Breast epithelium (tissue), 4 donors: ENCODE measurements at places on chromosomes 6 and 20.
A peak's percentile ranks its signal among the peaks of the same experiment; 100 is the strongest.

GRCh38 chr6:116020738-116021137, 40.0 kb downstream of the FRK start:
- no peak for DNase-seq
- no peak overlapping the region for H3K4me3 ChIP-seq
- no peaks in the 10 kb centered on the region for H3K27me3 ChIP-seq

- DNase-seq = no peak
- no peak overlapping the region for H3K4me3 ChIP-seq
- H3K4me1 ChIP-seq = no peaks in the 10 kb centered on the region
- H3K36me3 ChIP-seq = no peaks in the 10 kb centered on the region
- no peak overlapping the region for H3K27ac ChIP-seq
Observed at GRCh38 chr20:38609815-38610214, 8.2 kb downstream of the ARHGAP40 start.

DNA sequence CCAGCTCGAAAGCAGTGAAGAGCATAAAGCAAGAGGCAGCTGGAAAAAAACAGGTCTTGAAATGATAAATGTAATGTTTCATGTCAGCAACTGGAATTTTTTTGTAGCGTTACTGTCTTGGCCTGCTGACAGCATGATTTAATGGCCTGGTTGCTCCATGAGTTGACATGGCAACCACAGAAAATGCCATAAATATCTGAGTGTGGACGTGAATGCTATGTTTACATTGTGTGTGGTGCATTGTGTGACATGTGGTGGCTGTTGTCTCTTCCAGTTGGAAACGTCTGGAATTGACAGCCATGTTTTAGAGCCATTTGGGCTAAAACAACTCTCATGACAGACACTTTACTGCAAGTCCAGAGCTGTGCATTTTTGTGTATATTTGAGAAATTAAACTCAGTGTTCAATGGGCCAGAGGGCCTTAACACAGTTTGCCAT, 170.0 kb downstream of the FOXA2 start:
- H3K27ac ChIP-seq = no peak overlapping the region
- H3K4me1 ChIP-seq = no peaks in the 10 kb centered on the region
- DNase-seq = no peak
- no peak overlapping the region for H3K4me3 ChIP-seq
- no peaks in the 10 kb centered on the region for H3K36me3 ChIP-seq

- no peak for DNase-seq
- H3K27me3 ChIP-seq = no peaks in the 10 kb centered on the region
- H3K4me3 ChIP-seq = peak overlapping the region; percentile 91
- peak overlapping the region; percentile 59 for H3K27ac ChIP-seq
- H3K36me3 ChIP-seq = no peaks in the 10 kb centered on the region
Observed at GRCh38 chr6:97282238-97282725, 734 bp downstream of the MMS22L start.

GRCh38 chr6:35034411-35035191, 106.5 kb downstream of the TCP11 start:
- no peak for DNase-seq
- no peaks in the 10 kb centered on the region for H3K27me3 ChIP-seq
- H3K4me3 ChIP-seq = no peak overlapping the region

DNA sequence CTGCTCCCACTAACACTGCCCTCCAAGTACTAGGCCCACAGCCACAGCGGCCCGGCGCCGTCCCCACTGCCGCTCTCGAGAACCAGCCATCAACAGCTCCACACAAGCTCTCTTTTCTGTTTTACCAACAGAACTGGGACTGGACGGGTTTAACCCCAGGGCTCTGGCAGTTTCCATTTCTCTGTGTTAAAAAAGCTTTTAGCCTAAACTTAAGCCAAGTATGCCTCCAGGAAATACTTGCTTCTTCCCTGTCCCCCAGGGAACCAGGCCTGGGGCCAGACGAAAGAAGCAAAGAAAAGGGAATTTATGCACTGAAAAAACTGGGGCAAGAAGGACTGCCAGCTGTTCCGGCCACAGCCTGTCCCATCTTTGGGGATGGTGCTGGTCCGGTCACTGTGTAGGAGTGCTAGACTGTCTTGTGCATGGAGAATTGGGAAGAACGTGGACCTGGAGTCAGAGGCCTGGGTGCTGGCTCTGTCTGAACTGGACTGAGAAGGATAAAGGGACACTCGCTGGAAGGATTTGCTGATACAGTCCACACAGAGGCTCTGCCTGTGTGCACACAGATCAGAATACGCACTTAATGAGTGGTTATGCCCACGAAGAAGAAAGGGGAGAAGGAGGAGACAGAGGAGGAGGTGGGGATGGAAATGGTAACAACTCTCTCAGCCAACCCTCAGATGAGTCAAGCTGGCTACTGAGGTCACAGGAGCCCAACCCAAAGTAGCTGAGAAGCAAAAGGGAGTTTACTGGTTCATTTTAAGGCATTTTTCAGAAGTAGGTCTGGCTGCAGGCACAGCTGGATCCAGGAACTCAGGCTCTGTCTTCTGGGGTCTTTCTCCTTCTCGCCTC, 254.4 kb upstream of the PMEPA1 start:
- H3K36me3 ChIP-seq = no peaks in the 10 kb centered on the region
- no peak for DNase-seq
- H3K27ac ChIP-seq = peak overlapping the region; percentile 61
- peaks cover 6% of the 10 kb centered on the region for H3K4me1 ChIP-seq
- no peak overlapping the region for H3K4me3 ChIP-seq

DNA sequence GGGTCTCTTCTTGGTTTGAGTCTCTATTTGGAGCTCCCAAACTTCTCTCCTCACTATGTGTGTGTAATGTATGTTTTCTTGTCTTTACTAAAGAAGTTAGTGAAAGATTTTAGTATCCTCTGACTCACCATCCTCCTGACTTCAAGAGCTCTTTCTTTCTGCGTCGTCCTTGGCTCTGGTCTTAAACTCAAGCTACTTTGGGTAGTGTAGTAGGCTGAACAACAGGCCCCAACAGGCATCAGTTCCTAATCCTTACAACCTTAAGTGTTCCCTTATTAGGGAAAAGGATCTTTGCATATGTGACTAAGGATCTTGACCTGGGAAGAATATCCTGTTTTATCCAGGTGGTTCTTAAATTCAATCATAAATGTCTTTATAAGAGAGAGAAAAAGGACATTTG, 810.2 kb downstream of the MAFB start:
- no peak for DNase-seq
- no peak overlapping the region for H3K4me3 ChIP-seq
- no peaks in the 10 kb centered on the region for H3K27me3 ChIP-seq
- H3K4me1 ChIP-seq = no peaks in the 10 kb centered on the region

DNA sequence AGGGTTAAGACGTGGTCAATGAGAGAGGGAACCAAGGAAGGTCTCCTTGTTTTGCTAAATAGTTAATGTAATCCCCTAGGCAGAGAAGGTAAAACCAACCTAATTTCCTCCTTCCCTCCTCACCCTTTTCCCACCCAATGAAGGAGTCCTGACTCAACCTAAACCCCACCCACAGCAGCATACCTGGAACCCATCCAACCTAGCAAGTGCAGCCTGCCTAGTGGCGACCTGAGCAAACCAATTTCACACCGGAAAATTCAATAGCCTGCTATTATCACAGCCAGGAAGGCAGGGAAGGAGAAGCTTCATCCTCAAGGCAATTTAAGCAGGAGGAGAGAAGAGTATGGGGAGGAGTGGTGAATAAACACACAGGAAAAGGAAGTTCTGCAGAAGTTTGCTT, 46.9 kb downstream of the OSTM1 start:
- H3K4me1 ChIP-seq = no peaks in the 10 kb centered on the region
- no peak overlapping the region for H3K27ac ChIP-seq
- no peak for DNase-seq
- no peak overlapping the region for H3K4me3 ChIP-seq

- DNase-seq = no peak
- no peaks in the 10 kb centered on the region for H3K4me1 ChIP-seq
- peak overlapping the region; percentile 19 for H3K27ac ChIP-seq
- no peak overlapping the region for H3K4me3 ChIP-seq
- H3K27me3 ChIP-seq = no peaks in the 10 kb centered on the region
Observed at GRCh38 chr20:63326314-63327230, 33.6 kb downstream of the COL20A1 start.
